ENCODE measurements at places on chromosomes 7 and 10.

DNA sequence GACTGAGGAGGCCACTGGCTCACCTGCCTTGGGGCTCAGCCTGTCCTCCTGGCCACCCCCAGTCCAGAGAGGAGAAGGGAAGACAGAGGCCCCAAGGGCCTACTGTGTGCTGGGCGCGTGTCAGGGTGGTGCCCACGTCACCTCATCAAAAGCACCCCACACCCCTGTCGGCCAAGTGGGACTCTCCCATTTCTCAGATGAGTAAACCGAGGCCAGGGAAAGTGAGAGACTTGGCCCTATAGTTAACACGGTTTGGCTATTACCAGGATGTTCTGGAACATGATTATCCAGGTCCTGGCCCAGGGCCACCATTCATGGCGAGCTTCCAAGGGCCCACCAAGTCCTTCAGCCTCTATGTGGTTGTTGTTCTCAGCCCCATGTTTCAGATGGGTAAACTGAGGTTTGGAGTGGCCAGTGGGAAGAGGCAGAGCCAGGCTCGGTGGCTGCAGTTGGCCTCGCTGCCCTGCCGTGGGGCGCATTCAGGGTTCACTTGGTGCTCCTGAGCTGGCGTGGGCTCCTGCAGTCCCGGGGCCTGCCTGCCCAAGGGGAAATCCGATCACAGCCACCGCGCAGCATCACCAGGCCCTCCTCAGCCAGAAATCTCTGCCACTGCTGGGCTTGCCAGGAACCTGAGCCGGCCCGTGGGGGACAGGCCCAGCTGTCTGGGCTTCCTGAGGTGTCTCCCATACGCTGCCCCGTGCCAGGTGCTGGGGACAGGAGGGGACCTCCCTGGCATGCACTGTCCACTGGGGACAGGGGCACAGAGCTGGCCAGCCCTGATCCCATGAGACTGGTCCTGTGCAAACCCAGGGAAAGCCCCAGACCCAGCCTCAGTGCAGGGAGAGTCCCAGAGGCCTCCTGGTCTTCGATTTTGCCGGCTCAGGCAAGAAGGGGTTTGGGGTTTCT, 117.7 kb upstream of the TNRC18 start:
- DNase-seq = no peak

DNA sequence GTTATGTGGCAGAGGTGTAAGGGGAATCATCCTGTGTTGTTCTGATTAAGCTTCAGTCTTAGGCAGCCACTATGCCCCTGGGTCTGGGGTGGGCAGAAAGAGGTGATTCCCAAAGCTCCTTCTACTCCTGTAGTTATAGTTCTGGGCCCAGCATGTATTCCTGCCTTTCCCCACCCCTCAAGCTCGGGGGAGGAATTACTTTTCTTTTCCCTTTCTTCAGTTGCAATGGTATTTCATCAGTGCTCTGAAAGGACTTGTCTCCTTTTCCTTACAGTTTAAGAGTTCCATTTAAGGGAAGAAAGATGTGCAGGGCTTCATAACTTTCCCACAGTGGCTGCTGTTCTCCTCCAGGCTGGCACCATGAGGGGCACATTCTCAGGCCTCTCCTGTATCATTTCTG, 94.2 kb downstream of the MTPAP start:
- no peak for DNase-seq

GRCh38 chr7:76430211-76430610, 5.5 kb downstream of the ZP3 start:
- DNase-seq = no peak

DNA sequence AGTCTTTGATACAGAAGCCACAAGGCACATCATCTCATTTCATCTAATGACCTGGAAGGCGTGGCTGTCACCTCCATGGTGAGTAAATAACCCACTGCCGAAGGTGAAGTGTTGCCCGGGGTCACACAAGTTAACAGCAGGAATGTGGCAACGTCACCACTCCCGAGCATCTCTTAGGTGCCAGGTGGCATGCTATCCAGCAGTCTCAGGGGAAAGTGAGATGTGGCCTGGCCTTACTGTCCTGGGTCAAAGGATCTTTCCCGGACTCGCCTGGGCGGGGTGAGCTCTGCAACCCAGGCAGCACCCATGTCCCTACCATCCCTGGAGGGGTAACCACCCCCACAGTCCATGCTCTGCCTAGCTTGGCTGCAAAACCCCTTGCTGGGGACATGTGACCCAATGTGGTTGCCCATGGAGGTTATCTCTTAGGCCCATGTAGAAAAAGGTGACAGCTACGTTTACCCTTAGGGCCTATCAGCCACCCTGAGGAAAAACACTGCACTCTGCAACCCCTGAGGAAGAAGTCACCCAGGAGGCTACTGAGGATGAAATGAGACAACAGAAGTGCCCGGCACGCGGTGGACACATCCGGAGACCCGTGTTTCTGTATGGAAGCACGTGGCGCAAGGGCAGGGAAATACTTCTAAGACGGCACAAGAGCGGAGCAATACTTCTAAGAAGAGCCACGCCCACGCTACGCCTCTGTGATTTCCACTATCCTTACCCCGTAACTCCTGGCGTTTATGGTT, 52.0 kb downstream of the BAIAP2L1 start:
- no peak for DNase-seq

- DNase-seq = no peak
Measured at GRCh38 chr7:140176122-140176701, 571 bp downstream of the KDM7A start.

DNA sequence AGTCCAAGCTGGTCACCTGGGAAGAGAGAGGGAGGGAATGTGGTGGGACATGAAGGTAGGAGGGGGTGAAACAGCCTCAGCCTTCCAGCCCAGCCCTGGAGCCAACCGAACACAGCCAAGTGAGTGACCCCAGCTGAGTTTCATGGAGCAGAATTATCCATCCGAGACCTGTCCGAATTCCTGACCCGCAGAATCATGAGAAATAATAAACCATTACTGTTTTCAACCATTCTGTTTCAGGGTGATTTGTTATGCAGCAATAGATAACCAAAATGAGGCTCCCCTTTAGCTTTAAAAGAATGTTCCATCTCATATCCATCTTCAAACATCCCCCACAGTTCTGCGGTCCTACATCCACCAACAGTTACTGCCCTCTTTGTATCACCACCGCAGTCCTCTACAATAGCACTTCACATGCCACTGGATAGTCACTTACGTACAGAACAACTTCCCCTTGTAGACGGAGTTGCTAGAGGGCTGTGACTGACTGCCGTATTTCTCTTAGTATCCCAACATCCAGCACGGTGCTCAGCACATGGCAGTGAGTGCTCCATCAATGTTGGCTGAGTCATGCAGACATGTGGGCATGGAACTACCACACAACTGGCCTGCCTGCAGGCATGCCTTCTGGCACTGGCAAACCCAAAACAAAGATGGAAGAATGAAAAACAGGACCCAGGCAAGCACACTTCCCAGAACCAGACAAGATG, 18.5 kb downstream of the KIAA1549 start:
- DNase-seq = no peak

DNA sequence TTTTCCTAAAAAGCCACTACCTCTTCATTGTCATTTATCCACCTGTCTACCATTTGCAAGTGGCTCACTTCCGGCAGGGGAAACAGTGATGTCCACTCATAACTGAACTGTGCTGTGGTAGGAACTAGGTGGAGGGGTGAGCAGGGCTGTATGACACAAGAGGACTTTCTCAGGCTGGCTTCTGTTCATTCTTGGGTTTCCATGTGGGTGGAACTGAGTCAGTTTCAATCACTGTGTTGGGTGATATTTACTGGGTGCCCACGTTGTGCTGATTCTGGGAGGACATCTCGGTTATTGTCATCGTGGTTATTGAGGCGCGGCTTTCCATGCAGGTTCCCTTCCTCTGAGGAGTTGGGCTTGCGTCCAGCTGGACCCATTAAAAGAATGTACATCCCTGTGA, 38.8 kb downstream of the RAMP3 start:
- DNase-seq = no peak

DNA sequence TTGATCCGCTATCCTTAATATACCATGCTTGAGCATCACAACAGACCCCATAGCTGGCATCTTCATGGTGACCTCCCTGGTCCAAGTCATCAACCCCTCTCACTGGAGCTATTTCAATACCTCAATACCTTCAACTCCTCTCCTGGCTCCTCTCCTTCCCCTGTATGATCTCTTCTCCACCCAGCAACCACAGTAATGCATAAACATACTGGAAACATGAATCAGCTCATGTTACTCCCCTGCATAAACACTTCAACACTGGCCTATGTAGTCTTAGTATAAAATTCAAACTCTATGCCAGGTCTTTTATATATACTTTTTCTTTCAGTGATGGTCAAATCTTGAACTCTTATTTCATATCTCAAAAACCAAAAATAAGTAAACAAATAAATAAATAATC, 31.8 kb upstream of the TMEM273 start:
- DNase-seq = no peak

GRCh38 chr7:107692501-107692900, 31.9 kb downstream of the SLC26A4 start:
- no peak for DNase-seq

DNA sequence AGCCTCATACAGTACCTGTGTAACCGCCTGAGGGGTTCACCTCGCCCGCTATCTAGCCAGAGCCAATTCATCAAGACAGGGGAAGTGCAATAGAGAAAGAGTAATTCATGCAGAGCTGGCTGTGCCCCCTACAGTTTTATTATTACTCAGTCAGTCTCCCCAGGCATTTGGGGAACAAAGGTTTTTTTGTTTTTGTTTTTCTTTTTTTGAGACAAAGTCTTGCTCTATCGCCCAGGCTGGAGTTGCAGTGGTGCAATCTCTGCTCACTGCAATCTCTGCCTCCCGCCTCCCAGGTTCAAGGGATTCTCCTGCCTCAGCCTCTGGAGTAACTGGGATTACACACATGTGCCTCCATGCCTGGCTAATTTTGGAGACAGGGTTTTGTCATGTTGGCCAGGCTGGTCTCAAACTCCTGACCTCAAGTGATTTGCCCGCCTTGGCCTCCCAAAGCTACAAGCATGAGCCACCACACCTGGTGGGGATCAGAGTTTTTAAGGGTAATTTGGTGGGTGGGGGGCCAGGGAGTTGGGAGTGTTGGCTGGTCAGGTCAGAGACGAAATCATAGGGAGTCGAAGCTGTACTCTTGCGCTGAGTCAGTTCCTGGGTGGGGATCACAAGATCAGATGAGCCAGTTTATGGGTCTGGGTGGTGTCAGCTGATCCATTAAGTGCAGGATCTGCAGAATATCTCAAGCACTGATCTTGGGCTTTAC, 116.5 kb downstream of the MARCHF5 start:
- DNase-seq = no peak

DNA sequence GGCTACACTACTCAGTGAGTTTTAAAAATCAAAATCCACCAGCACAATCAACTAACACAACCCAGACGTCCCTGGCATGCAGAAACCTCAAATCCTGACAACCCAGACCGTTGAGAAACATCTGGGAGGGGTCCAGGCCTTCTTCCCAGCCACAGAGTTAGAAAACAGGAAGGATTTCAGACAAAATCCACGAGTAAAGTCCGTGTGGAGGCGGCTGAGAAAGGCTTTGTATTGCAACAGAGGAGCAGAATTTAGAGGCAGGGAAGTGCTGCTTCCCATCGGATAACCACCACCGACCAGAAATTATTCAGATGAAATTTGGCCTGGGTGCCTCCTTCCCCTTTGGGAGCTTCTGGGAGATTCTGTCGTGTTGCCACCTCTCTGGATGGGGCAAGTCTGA, 61.5 kb downstream of the TNS3 start:
- no peak for DNase-seq

- no peak for DNase-seq
Measured at GRCh38 chr7:79055722-79056415, 397.6 kb downstream of the MAGI2 start.

GRCh38 chr10:110160081-110160480, 47.3 kb upstream of the MXI1 start:
- DNase-seq = no peak

DNA sequence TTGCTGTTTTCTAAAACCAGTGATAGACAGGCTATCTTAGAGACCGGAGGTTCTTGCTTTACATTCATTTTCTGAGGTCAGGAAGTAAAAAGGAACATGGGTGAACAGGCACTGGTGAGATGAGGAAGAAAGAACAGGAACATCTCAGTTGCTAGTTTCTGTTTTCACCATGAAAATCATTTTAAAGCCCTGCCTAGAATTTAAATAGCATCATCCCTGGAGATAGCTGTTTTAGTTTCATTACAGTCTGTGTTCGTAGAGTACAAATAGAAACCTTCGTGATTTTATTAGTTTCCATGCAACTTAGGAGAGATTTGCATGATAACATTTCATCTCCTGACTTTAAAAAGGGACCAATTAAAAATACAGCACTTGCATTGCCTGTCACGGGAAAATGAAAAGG, 14.7 kb downstream of the KCNMA1 start:
- DNase-seq = no peak

DNA sequence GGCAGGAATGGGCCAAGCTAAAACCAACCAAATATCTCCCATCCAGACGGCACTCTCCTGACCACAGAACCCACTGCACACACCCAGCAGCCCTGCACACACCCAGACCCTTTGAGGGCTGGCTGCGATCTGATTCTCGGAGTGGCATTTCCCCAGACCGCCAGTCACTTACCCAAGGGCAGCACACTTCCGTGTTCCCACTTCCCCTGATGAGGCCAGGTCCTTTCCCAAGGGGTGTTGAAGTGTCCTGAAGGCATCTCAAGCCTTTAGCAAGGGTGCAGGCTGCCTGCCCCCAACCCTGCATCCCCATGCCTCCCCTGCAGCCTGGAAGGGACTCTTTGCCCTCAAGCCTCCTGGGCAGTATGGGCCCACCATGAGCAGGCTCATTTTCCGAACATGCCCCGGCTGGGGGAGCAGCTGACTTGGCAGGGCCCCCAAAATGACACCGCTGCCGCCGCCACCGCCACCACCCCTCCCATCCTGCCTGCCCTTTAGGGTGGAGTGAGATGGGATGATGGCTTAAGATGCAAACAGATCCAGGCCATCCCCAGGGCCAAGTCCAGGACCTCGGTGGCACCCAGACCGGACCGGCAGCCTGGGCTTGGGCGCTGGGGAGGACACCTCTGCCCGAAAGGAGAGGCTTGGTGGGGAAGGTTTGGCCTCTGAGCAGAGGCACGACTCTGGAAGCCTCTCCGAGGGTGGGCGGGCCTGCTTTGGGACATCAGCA, 159.8 kb downstream of the NRF1 start:
- DNase-seq = no peak
